ENCODE measurements at places on chromosomes 6 and 20. TPM values are rescaled to one million over a fixed set of nuclear protein-coding genes. Genes with fewer than 3 reads are reported as not detected.

The STMND1 gene
- total RNA-seq, result 0.98 TPM

DNA sequence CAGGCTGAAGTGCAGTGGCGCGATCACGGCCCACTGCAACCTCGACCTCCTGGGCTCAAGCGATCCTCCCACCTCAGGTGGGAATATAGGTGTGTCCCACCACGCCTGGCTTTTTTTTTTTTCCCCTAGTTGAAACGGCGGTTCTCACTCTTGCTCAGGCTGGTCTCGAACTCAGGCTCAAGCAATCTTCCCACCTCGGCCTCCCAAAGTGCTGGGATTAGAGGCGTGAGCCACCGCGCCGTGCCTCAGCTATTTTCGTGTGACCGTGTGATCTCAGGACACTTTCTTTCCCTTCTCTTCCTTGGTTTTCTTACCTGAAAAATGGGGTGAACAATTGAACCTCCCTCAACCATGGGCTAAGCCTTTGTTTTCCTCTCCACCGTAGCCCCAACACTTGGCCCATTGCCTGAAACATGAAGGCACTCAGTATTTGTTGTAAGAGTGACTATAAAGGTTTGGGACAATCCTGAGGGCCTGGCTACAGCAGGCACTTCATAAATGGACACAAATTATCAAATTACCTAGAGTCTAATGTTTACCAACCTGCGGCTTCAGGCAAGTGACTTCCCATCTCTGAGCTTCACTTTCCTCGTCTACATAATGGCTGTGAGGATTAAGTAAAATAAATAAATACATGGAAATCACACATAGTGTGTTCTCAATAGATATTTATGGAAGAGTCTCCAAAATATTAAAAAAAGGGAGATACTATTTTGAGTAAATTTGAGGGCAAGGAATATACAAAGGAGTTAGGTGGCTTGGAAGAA, 31.4 kb upstream of the ID1 start:
- DNase-seq, result no peak

- DNase-seq, result no peak
Measured at GRCh38 chr6:144232832-144233230, 52.3 kb upstream of the UTRN start.

The PAX1 gene
- not detected for total RNA-seq

DNA sequence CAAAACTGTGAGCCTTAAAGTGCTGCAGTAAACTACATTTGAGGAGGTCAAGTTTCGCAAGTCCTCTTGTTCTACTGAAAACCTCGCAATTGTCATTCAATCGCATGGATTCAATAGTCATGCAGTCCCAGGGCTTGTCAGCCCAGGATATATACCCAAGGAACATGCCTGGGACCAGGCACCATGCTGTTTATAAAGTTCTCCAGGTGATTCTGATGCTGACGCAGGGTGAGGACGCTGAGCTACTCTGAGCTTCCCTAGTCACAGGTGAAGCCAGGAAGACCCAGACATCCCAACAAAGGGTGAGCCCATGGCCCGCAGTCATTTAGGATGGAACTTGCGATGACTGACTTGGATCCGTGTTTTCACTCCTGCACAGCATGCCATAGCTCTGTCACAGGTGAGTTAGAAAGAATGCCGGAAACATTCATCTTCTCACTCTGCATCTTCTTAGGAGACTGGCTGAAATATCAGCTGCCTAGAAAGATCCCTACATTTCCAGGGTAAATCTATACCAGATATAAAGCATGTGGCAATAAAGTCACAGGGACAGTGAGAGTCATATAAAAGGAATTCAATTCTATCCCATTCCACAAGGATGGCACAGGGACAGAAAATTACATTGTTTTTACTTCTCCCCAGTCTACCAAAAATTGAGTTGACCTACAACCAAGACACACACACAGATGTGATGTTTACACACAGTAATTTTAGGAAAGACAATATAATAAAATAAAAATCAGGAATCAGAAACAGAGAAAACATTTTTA, 27.0 kb upstream of the SSTR4 start:
- no peak for DNase-seq

The HLA-G gene
- not detected for total RNA-seq

- no peak for DNase-seq
Measured at GRCh38 chr6:77466451-77467437, 3.5 kb upstream of the HTR1B start.

The MOXD1 gene
- total RNA-seq, result 1.8 TPM

GRCh38 chr6:52929321-52930164, 20.0 kb upstream of the GSTA3 start:
- no peak for DNase-seq

GRCh38 chr6:166774292-166774691, 147.2 kb upstream of the RPS6KA2 start:
- no peak for DNase-seq

DNA sequence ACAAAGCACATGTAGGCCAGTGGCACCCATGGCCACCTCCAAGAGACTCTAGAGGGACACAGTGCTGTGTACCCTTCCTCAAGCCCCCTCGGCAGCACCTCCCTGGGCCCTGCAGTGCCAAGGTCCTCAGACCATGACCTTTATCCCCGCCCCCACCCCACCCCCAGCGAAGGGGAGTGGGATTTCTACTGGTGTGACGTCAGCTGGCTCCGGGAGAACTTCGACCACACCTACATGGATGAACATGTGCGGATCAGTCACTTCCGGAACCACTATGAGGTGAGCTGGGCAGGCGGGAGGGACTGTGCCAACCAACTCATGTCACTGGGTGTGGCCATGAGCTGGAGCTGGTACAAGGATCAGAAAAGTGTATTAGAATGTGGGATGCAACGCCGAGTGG, 38.0 kb downstream of the TTLL9 start:
- no peak for DNase-seq

DNA sequence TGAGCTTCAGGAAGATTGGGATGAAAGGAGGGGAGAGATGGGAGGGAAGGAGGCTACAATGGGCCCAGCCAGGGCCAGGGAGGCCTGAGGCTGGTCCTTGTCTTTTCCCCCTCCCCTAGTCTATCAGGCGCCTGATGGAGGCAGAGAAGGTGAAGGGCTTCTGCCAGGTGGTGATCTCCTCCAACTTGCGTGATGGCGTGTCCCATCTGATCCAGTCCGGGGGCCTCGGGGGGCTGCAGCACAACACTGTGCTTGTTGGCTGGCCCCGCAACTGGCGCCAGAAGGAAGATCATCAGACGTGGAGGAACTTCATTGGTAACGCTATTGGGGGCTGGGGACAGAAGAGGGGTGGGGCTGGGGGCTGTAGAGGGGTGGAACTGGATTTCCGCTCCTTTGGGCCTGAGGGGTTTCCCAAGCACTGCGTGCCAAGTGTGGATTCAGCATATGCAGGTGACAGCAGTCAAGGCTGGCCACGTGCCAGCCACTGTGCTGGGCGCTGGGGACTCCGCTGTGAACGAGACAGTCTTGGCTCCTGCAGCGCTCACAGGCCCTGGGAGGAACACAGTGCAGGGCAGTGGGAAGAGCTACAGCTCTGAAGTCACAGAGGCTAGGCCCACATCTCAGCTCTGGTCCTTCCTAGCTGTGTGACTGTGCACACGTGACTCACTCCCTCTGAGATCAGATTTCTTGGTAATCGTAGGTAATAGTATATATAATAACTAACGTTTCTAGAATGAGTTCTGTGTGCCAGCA, 22.7 kb downstream of the SLC12A5 start:
- DNase-seq, result no peak

GRCh38 chr6:42970871-42971612, 7.9 kb downstream of the PEX6 start:
- DNase-seq, result no peak

GRCh38 chr20:19026121-19026878, 186.1 kb upstream of the SLC24A3 start:
- DNase-seq, result no peak

The DOK5 gene
- total RNA-seq, result 3.4 TPM

GRCh38 chr6:40210628-40211056, 276.4 kb upstream of the MOCS1 start:
- DNase-seq, result no peak

DNA sequence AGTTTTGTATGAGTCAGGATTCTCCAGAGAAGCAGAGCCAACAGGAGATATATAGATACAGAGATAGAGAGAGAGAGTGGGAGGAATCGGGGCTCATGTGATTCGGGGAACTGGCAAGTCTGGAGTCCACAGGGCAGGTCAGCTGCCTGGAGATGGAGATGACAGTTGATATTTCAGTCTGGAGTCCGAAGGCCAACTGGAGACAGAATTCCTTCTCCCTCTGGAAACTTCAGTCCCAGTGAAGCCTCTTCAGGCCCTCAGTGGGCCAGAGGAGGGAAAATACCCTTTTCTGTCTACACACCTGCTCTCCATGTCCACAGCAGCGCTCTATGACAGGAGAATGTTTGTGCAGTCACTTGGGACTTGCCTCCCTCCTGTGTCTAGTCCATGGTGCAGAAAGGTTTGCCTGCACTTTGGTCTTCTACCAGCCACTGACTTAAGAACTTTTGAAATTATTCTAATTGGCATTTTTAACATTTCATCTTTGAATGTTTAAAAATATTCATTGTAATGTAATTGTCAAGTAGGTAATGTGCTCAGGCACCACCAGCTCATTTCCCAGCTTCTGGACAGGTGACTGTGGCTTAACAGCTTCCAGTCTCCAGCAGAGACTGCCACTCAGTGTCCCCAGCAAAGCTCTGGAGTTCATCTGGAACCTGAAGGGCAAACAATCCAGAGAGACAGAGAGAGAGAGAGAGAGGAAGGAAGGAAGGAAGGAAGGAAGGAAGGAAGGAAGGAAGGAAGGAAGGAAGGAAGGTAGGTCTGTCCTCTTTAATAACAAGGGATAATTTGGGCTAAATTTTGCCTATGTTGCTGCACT, 43.8 kb upstream of the AFDN start:
- DNase-seq, result no peak

- no peak for DNase-seq
Measured at GRCh38 chr6:138465007-138465645, 34.2 kb downstream of the NHSL1 start.

GRCh38 chr6:29679962-29680361, 990 bp downstream of the ZFP57 start:
- DNase-seq, result no peak

- no peak for DNase-seq
Measured at GRCh38 chr6:161917645-161918044, 643.8 kb upstream of the AGPAT4 start.

- no peak for DNase-seq
Measured at GRCh38 chr6:5315881-5316280, 54.6 kb downstream of the FARS2 start.

GRCh38 chr6:41535766-41536165, 10.4 kb upstream of the FOXP4 start:
- no peak for DNase-seq

DNA sequence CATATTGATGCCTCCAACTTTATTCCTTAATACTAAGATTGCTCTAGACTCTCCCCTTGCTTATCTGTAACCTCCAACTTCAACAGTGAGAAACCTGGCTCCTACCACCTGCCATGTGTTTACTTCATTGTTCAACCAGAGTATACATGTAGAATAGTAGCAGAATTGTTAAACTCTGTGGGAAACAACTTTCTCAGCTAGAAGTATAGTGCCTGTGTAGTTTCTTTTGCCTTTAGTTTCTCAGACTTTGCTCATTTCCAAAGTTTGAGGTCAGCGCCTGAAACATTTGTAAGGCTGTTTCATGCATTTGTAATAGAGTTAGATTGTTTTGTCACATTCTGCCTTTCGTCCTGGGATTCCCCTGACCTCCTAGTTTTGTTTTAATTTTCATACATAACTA, 34.9 kb upstream of the HECA start:
- no peak for DNase-seq

DNA sequence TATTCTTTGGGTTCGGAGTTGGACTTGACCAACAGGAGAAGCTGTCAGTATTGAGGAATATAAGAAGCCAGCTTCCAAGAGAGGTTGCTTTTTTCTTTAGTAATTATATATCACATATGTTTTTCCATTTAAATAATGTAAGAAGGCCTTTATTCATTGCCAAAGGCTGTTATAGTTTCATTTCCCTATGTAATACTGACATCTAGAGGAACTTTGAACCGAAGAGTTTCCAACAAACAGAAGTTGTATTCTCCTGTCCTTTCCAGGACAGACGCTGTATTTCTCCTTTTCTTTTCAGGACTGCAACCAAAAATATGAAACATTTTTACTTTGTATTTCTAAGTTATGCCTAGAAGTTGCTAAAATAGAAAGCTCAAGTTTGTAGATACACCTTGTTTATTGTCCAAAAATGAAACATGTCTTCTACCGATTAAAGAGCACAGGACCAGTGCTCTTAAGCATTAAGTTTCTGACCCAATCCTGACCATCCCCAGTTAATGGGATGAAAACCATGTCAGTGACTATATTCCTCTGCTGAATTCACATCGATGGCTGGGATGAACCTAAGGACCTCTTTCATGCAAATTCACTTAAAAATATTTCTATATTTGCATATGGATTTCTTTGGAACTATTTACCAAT, 55.1 kb downstream of the MYLK4 start:
- no peak for DNase-seq

- no peak for DNase-seq
Measured at GRCh38 chr6:44342052-44342451, 398 bp upstream of the SPATS1 start.

The RHAG gene
- not detected for total RNA-seq

DNA sequence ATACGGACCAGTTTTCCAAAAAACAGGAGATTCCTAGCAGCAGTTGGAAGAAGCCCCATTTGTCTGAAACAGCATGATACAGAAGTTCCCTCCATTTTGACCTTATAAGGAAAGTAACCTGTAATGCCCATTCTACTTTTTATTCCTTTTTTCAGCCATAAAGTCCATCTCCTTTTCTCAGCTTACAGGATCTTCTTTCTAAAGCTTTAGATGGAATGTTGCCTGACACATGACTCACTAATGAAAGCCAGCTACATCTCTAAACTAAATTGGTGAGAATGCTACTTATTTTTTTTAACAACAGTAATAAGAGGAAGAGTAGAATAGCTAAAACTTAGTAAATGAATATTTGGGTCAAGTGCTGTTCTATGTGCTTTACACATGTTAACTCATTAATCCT, 234.1 kb downstream of the CDH26 start:
- no peak for DNase-seq

DNA sequence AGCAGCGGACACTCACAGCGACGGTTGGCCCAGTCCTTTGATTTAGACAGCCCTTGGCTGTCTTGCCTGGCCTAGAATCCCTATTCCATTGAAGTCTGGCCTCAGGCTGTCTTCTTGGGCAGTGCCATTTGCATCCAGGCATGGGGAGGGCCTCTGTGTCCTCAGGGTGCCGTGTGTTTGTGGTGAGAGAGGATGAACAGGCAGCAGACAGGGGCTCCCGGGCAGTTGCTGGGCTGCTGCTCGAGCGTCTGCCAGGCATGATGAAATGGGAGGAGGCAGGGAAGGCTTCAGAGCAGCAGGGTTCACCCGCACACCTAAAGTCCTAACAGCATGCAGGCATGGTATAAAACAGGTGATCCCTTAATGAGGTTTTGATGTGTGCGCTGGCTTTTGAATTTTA, 126.9 kb downstream of the SOBP start:
- DNase-seq, result no peak

GRCh38 chr6:162442687-162443086, 284.9 kb downstream of the PRKN start:
- DNase-seq, result no peak

DNA sequence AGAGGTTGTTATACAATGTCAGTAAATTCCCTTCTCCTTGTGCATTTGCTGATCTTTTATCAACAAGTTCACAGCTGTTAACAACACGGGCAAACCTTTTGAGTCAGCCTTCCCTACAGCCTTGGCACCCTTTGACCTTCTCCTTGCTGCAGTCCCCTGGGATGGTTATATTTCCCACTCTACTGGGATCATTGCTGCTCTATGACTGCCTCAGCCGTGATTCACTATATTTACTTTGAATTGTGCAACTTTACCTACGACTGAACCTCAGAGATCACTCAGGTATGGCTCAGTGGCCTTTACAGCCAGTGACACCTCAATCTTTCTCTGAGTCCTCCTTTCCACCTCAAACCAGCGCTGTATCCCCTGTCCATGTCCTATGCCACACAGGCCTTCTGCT, 1293.3 kb downstream of the EPHA7 start:
- DNase-seq, result no peak

Data from breast epithelium (tissue), 4 donors.